Activated CD4-positive, alpha-beta memory T cell treated with anti-CD3 and anti-CD28 coated beads for 36 hours (primary cell): ENCODE measurements at places on chromosomes 16 and 17. TPM values are rescaled to one million over a fixed set of nuclear protein-coding genes. Genes with fewer than 3 reads are reported as not detected.

DNA sequence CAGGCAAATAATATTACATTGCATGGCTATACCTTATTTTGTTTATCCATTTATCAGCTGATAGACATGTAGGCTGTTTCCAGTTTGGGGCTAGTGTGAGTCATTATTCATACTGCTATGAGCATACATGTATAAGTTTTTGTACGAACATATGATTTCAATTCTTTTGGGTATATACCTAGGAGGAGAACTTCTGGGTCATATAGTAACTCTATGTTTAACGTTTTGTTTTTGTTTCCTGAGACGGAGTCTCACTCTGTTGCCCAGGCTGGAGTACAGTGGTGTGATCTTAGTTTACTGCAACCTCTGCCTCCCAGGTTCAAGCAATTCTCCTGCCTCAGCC is 2.4 kb upstream of the ITGAL start:
- DNase-seq, result peak; percentile 41
- peaks cover 20% of the 10 kb centered on the region for H3K36me3 ChIP-seq
- peaks cover 40% of the 10 kb centered on the region for H3K4me1 ChIP-seq
- no peaks in the 10 kb centered on the region for H3K27me3 ChIP-seq
- peak overlapping the region; percentile 37 for H3K4me3 ChIP-seq

- H3K4me1 ChIP-seq, result no peaks in the 10 kb centered on the region
- no peak overlapping the region for H3K4me3 ChIP-seq
- H3K27ac ChIP-seq, result no peak overlapping the region
- peaks cover 25% of the 10 kb centered on the region for H3K27me3 ChIP-seq
These were observed 133.4 kb downstream of the SPACA3 start for GRCh38 chr17:33124871-33125551.

DNA sequence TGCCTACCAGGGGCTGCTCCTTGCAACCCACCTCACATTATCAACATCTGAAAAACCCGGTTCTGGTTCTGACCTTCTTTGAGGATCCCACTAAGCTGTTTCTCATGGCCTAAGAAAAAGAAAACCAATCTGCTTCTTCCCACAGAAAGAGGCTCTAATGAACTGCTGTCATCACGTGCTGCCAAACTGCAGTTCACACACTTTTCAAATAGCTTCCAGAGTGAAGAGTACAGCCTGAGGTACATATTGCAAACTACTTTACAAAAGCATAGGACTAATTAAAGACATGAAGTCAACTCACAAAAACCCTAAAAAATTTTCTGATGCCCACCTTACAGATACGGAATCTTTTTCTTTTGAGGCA is 36.7 kb downstream of the SMG6 start:
- H3K4me1 ChIP-seq, result peaks cover 78% of the 10 kb centered on the region
- H3K4me3 ChIP-seq, result peak overlapping the region; percentile 79
- H3K27me3 ChIP-seq, result no peaks in the 10 kb centered on the region
- peak overlapping the region; percentile 99 for H3K27ac ChIP-seq
- H3K36me3 ChIP-seq, result peaks cover 21% of the 10 kb centered on the region

DNA sequence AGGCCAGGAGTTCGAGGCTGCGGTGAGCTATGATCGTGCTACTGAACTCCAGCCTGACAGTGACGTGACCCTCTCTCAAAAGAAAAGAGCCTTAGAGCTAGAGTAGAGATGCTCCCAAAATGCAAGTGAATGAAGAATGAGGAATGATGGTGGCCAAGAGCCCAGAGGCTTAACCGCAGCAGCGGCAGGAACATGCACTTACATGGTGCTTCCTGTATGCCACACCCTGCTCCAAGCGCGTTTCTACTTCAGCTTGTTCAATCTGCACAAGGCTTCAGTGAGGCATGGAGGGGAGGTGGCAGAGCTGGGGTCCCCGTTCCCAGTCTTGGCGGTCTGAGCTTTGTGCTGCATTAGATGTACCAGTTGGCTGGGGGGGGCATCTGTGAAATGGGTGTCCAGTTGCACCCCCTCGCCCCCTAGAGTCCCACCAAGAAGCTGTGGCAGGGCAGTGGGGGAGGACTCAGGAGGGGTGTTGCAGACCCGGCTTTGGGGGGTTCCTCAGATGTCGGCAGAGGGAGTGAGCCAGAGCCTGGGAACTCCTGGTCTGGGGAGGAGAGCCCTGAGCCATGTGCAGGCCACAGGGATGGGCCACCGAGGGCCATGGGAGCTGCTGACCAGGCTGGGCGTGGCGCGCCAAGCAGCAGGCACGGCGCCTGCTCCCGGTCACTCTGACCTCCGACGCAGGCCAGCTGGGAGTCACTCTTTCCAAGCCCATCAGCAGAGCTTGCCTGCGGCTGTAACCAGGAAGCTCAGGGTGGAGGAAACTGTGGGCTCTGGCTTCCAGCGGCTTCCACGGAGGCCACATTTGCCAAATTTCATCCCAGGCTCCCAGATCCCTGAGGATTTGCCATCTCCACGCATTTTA is 260.1 kb downstream of the PARN start:
- H3K36me3 ChIP-seq, result no peaks in the 10 kb centered on the region
- H3K27me3 ChIP-seq, result no peaks in the 10 kb centered on the region
- DNase-seq, result no peak
- no peak overlapping the region for H3K4me3 ChIP-seq

GRCh38 chr16:9362604-9363003 is 271.2 kb downstream of the HAPSTR1 start:
- H3K4me3 ChIP-seq, result no peak overlapping the region
- no peaks in the 10 kb centered on the region for H3K4me1 ChIP-seq
- no peak for DNase-seq

DNA sequence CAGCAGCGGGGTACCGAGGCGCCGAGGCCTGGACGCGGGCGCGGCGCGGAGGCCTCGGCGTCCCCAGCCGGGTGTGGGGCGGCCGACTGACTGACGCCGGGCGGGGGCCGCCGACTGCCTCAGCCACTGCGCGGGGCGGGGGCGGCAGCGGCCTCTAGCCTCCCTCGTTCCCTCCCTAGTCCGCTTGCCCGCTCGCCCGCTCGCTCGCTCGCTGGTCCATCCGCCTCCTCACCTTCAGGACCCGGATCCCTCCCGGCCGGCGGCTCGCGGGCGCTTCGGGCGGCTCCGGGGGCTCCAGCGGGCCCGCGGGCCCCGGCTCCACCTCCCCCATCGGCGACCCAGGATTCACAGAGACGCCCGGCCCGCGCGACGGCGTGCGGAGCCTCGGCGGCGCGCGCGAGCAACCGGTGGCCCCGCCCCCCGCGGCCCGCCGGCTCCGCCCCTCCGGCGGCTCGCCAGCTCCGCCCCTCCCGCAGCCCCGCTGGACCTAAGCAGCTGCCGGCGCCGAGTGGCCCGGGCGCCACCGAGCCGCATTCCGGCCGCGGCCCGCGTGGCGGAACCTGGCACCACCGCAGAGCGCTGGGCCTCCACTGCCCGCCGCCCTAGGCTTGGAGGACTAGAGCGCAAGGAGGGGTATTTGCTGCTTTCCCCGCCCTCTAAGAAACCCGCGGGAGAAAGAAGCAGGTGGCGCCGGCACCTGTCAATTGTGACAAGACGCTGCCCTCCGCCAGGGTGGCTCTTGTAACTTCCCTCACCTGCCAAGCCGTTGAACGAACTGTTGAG is 773 bp downstream of the PHLPP2 start:
- peak; percentile 83 for DNase-seq
- no peak overlapping the region for H3K27ac ChIP-seq
- no peaks in the 10 kb centered on the region for H3K36me3 ChIP-seq
- peaks cover 7% of the 10 kb centered on the region for H3K27me3 ChIP-seq

- no peaks in the 10 kb centered on the region for H3K4me1 ChIP-seq
- H3K27ac ChIP-seq, result no peak overlapping the region
- H3K27me3 ChIP-seq, result no peaks in the 10 kb centered on the region
- H3K4me3 ChIP-seq, result no peak overlapping the region
These were observed 57.3 kb downstream of the TMEM186 start for GRCh38 chr16:8739989-8740704.

DNA sequence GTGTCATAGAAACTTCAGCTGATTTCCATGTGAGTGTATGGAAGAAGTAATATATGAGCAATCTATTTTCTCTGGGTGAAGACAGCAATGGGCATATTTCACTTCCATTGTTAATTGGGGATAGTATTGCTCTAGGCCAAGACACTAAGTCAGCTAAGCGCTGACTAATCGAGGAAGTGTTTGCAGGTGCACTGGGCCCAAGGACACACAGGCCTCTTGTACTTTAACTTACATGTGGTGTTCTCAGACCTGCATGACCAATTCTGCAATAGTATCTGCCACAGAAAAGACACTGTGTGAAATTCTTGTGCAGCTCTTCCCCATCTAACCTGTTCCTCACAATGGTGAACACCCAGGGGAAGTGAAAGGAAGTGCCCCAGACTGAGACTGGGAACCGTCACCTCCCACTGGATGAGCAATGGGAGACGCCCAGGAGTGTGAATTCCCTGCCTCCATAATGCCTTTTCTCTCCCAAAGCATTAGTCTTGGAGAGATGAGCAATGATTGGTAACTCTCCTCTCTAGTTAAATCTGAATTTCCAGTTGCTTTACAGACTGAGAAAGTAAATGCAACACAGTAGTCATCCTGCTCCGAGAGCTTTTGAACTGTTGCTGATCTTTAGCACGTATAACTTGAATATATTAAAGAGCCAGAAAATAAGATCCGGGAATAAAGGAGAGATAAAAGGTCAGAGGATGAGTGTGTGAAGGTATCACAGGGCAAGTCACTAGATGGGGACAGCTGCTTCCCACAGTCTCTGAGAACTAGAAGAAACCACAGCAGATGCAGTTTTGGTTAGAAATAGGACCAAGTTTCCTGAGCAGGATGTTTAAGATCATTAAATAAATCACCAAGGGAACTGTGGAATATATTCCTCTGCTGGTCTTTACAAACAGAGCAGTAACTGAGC is 82.6 kb downstream of the CDK5R1 start:
- H3K4me1 ChIP-seq, result peaks cover 19% of the 10 kb centered on the region
- H3K4me3 ChIP-seq, result no peak overlapping the region
- DNase-seq, result no peak
- H3K27me3 ChIP-seq, result no peaks in the 10 kb centered on the region
- H3K36me3 ChIP-seq, result no peaks in the 10 kb centered on the region
- no peak overlapping the region for H3K27ac ChIP-seq

The TMEM88 gene
- total RNA-seq, result 2.2 TPM

The MYH3 gene
- total RNA-seq, result 1.6 TPM
